ENCODE measurements at places on chromosomes 11 and 22. TPM values are rescaled to one million over a fixed set of nuclear protein-coding genes. Genes with fewer than 3 reads are reported as not detected.

Gene MOGAT2
- 0.64 TPM for polyA plus RNA-seq

Gene PHOX2A
- not detected for polyA plus RNA-seq

Gene RIMBP3C
- 0.48 TPM for polyA plus RNA-seq

Gene ELFN2
- 1.2 TPM for polyA plus RNA-seq

Gene THAP12
- 93.3 TPM for polyA plus RNA-seq

Gene CCDC81
- polyA plus RNA-seq, result 1.0 TPM

Gene GTSE1
- polyA plus RNA-seq, result 18.4 TPM

Gene IGLL1
- 0.97 TPM for polyA plus RNA-seq

Gene NRIP3
- polyA plus RNA-seq, result 0.71 TPM

Gene OR6X1
- not detected for polyA plus RNA-seq

Gene C11orf97
- 0.16 TPM for polyA plus RNA-seq

Gene OR8G5
- not detected for polyA plus RNA-seq

Gene SNX32
- polyA plus RNA-seq, result 3.5 TPM

Gene OPCML
- polyA plus RNA-seq, result 14.9 TPM

Gene RFPL3
- not detected for polyA plus RNA-seq

Gene NRXN2
- polyA plus RNA-seq, result 18.4 TPM

Gene FERMT3
- 5.7 TPM for polyA plus RNA-seq

Gene KCNJ5
- 5.1 TPM for polyA plus RNA-seq

Gene KCNJ11
- 2.7 TPM for polyA plus RNA-seq

Gene APOL4
- polyA plus RNA-seq, result 9.9 TPM

Gene HTR3B
- not detected for polyA plus RNA-seq

Data from right renal pelvis (tissue), 4 donors.